Endothelial cell of umbilical vein (primary cell): ENCODE measurements at places on chromosomes 3 and 15. TPM values are rescaled to one million over a fixed set of nuclear protein-coding genes. Genes with fewer than 3 reads are reported as not detected.

- peaks cover 4% of the 10 kb centered on the region for H3K36me3 ChIP-seq
- peaks cover 81% of the 10 kb centered on the region for H3K4me1 ChIP-seq
- H3K27ac ChIP-seq, result peak overlapping the region; percentile 22
Measured at GRCh38 chr15:67080900-67081431, 15.6 kb downstream of the SMAD3 start.

DNA sequence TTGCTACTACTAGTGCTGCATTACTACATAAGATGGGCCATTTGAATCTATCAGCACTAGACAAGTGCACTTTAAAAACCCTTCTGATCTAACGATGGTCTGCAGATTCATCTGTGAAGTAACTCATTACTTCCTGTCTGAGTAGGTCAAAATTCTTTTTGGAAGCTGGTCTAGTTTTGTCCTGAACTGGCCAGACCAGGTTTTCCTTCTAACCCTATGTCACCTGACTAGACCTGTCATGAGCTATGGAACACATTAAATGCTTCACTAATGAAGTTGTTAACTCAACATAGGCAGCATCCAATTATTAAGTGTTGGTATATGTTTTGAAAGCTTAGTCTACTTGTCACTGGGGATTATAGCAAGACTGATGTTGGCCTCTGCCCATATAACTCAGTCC is 10.1 kb upstream of the RBM5 start:
- H3K36me3 ChIP-seq, result peaks cover 6% of the 10 kb centered on the region
- no peak for DNase-seq
- no peaks in the 10 kb centered on the region for H3K27me3 ChIP-seq
- H3K4me1 ChIP-seq, result peaks cover 12% of the 10 kb centered on the region

GRCh38 chr3:70990723-70991122 is 592.8 kb downstream of the FOXP1 start:
- H3K36me3 ChIP-seq, result peaks cover 25% of the 10 kb centered on the region
- no peak for DNase-seq
- no peak overlapping the region for H3K4me3 ChIP-seq
- peaks cover 16% of the 10 kb centered on the region for H3K4me1 ChIP-seq
- H3K27me3 ChIP-seq, result no peaks in the 10 kb centered on the region

DNA sequence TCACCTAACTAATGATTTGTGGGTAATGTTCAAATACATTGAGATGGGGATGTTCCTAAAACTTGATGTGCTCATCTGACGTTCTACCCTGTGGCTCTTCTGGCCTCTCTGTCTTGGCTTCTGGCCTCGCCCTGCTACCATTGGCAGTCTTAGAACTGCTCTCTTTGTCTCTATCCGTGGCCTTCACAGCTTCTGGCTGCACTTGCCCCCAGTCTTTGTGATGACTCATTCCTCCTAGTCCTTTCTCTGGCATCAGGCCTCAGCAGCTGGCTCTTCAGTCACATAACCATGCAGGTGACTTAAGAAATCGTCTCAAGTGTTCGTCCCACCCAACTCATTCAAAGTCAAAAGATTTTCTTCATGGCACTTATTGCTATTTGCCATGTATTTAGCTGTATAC is 188.1 kb downstream of the BBX start:
- H3K4me1 ChIP-seq, result peaks cover 11% of the 10 kb centered on the region
- no peak overlapping the region for H3K4me3 ChIP-seq
- no peaks in the 10 kb centered on the region for H3K27me3 ChIP-seq
- no peaks in the 10 kb centered on the region for H3K36me3 ChIP-seq

DNA sequence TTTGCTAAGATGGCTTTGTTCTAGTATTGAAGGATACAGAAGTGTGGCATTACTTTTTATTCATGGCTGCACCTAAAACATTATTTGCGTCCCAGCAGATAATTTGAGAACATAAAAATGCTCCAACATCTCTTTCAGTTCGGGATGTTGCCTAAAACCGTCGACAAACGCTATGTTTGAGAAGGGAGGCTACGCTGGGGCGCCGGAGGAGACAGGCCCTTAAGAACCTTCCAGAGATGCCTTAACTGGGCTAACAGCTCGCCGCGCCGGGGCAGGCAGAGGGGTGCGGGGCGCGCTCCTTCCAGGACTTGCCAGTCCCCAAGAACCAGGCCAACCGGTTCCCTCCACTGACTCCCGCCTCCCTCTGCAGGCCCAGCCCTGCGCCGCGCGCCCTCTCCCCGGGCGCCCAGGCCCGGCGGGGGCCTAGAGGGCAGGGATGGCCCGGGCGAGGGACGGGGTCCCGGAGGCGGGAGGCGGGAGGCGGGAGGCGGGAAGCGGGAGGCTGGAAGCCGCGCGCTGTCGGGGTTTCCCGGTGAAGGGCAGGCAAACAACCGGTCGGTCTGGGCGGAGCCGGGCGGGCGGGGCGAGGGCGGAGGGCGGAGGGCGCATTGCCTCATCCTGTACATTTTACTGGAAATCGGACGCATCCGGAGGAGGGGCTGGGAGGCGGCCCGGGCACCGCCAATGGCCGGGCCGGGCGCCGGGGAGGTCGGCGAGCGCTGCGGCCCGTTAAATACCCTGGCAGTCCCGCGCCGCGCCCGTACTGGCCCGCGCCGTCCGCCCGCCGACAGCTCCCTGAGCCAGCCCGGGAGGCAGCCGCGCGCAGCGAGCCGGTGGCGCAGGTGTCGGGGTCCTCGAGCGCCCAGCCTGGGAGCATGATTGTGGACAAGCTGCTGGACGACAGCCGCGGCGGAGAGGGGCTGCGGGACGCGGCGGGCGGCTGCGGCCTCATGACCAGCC is at the start of gene NFKBIZ:
Gene NFKBIZ, plus strand, starts transcription at position 761 of the 960 bp plus-strand sequence. Its CDS starts 115 bp downstream, at position 876.
- peak within 1 kb of the TSS; percentile 99 for H3K4me3 ChIP-seq
- peak; percentile 94 for DNase-seq
- H3K27ac ChIP-seq, result peak within 1 kb of the TSS; percentile 88
- no peaks in the 10 kb centered on the region for H3K27me3 ChIP-seq
- H3K36me3 ChIP-seq, result peaks cover 15% of the 10 kb centered on the region

The CEP19 gene
- total RNA-seq, result 1.2 and 1.6 TPM in 2 replicates

The SPTBN5 gene
- 19.0 and 19.2 TPM in 2 replicates for total RNA-seq

The IMPG2 gene
- 0.71 and 0.76 TPM in 2 replicates for total RNA-seq

The THAP10 gene
- 2.7 and 4.0 TPM in 2 replicates for total RNA-seq

The SERINC4 gene
- 0.12 TPM in 1 of 2 replicates, not detected in the other for total RNA-seq

The EPHB3 gene
- not detected in 2 replicates for total RNA-seq
